ENCODE measurements at places on chromosomes 7 and 10.

DNA sequence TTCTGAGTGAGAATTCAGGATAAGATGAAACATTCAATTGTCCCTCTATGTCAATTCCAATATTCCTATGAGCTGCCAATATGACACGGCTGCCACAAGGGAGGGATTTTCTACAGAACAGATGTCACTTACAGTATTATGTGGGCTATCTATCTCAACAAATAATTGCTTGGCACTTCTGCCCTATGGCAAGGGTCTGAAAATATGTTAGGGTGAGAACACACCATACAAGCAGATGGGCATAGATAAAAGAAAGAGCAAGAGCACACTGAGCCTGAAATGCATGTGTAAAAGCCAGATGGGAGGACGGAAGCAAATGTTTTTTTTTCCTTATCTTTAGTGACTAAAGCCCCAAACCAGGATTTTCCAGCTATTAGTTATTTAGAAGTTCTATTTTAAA is 70.1 kb upstream of the TFEC start:
- H3K4me1 ChIP-seq, result no peaks in the 10 kb centered on the region
- peaks cover 2% of the 10 kb centered on the region for H3K27me3 ChIP-seq
- H3K4me3 ChIP-seq, result no peak overlapping the region
- no peak overlapping the region for H3K27ac ChIP-seq
- DNase-seq, result no peak

GRCh38 chr7:133372337-133372736 is 119.5 kb downstream of the EXOC4 start:
- H3K4me1 ChIP-seq, result no peaks in the 10 kb centered on the region
- H3K36me3 ChIP-seq, result peaks cover 12% of the 10 kb centered on the region
- H3K27ac ChIP-seq, result no peak overlapping the region
- no peak overlapping the region for H3K4me3 ChIP-seq
- DNase-seq, result no peak

- no peak overlapping the region for H3K27ac ChIP-seq
- no peaks in the 10 kb centered on the region for H3K4me1 ChIP-seq
- DNase-seq, result no peak
- no peaks in the 10 kb centered on the region for H3K27me3 ChIP-seq
- no peak overlapping the region for H3K4me3 ChIP-seq
- H3K36me3 ChIP-seq, result no peaks in the 10 kb centered on the region
Observed at GRCh38 chr7:48179496-48180030, 8.3 kb downstream of the ABCA13 start.

- H3K36me3 ChIP-seq, result no peaks in the 10 kb centered on the region
- no peaks in the 10 kb centered on the region for H3K27me3 ChIP-seq
- H3K4me1 ChIP-seq, result no peaks in the 10 kb centered on the region
- H3K27ac ChIP-seq, result no peak overlapping the region
Observed at GRCh38 chr7:17185690-17186070, 112.8 kb upstream of the AHR start.

All from CD4-positive, alpha-beta T cell (primary cell).